Activated naive CD4-positive, alpha-beta T cell treated with anti-CD3 and anti-CD28 coated beads, Interleukin-2, amount 50 U/mL, for 16 hours (primary cell): ENCODE measurements at places on chromosomes 12 and 14.

DNA sequence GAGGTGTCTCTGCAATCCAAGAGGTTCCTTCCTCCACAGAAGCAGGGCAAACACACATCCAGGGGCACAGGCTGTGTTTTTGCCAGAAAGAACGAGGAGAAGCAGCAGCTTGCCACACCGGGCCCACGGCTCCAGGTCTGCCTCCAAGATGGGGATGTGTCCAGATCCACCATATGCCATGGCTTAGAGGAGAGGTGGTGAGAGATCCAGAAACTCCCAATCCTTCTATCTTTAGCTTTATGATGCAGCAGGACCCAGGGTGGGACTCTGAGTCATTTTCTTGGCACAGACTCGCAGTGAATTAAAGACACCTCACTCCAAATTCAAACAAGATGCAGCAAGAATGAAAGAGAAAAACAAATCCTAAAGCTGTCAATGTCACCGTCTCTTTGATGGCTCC is 481.4 kb upstream of the TMEM132C start:
- no peak for DNase-seq

DNA sequence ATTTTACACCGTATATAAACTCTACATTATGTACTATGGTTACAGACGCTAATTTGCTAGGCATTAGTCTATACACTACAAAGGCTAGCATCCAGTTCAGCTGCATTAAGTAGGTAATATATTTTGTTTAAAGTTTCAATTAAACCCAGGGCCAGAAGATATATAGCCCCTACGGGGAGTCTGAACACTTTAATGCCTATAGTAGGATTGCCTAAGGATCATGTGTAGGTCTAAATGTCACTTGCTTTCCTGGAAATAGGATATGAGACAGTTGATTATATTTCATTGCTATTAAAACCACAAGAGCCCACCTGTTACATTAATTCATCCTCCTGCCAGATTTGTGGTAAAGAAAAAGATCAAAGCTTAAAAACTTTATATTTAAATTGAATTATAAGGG is 286.9 kb downstream of the TMTC2 start:
- DNase-seq: no peak

DNA sequence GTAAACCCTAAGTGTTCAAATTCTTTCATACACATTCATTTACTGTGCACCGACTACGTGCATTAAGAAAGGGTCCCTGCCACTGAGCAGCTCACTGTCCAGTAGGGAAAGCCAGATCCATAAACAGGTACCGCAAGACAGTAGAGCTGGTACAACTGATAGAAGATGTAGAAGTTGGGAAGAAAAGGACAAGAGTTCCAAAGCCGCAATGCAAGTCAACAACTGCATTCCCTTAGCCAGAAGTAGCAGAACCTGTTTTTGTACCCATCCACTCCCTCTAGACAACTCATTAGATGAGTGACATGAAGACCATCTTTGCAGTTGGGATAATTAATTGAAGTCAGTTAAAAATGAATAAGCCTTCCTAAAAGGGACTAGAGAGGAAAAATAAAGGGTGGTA is 1.3 kb downstream of the SENP1 start:
- no peak for DNase-seq

- DNase-seq: no peak
Measured at GRCh38 chr12:90543841-90544240, 411.1 kb downstream of the CCER1 start.

GRCh38 chr14:71652368-71652767 is 279.9 kb upstream of the RGS6 start:
- no peak for DNase-seq

GRCh38 chr12:49707812-49708147 is 575 bp upstream of the FMNL3 start:
- no peak for DNase-seq

DNA sequence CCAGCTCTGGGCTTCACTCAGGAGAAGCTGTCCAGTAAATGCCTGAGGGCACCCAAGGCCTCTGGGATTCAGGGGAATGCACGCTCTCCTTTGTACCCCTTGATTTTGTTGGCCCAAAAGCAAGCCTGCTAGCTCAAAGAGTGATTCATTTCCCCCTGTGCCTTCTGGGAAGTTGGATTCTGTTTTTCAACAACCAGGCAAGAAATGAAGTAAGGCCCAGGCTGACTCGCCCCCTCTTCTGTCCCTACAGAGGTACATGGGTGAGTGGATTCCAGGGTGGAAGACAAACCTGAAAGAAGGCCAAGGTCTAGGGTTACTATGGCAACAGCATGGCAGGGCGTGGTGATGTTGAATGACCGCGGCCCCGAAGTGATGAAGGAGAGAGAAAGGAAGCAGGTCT is 9.3 kb upstream of the SERPINA5 start:
- no peak for DNase-seq

DNA sequence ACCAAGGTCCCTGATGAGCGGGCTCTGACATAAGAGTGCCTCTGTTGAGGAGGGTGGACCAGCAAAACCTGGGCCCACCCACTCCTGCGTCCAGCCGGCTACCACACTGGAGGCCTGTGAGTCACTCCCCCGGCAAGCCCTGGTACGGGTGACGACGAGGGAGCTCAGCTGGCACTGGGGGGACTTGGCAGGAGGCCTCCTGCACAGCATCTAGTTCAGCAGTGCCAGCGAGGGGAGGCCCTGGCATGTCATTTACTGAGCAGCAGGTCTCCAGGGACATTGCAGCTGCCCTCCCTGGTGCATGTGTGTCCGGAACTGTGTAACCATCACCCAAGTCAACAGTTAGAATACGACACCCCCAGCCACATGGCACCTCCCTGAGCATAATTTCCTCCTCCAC is 24.4 kb downstream of the CD9 start:
- no peak for DNase-seq

- DNase-seq: no peak
Measured at GRCh38 chr14:36238666-36239363, 62.3 kb upstream of the PTCSC3 start.

DNA sequence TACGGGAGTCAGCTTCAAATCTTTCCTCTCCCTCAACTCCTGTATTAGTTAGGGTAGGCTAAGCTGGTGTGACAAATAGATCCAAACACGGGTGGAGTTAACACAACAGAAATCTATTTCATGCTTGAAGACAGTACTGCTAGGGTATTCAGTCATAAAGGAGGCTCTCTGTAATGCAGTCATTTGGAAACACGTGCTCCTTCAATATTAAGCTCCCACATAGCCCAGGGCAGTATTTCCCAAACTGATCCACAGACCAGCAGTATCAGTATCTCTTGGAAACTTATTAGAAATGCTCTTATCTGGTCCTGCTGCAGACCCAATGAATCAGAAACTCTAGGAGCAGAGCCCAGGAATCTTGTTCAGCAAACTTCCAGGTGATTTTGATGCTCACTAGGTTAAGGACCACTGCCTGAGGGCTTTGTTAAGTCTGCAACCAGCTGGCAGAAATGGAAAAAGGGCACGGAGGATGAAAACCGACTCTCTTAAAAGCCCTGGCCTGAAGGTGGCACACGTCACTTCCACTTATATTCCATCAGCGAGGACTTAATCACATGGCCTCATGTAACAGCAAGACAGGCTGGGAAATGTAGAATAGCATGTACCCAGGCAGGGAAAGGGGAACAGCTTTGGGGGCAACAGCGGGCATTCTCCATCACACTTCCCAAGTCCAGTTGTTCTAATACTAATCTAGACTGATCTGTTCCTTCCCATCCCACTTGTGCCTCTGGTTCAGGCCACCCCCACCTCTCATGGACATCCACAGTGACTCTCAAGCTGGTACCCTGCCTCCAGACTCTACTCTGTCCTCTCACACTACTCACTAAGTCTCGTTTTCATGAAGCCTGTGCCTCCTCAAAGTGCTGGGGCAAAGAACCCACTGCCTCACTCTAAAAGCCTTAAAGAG is 38.2 kb upstream of the RIC8B start:
- DNase-seq: no peak

DNA sequence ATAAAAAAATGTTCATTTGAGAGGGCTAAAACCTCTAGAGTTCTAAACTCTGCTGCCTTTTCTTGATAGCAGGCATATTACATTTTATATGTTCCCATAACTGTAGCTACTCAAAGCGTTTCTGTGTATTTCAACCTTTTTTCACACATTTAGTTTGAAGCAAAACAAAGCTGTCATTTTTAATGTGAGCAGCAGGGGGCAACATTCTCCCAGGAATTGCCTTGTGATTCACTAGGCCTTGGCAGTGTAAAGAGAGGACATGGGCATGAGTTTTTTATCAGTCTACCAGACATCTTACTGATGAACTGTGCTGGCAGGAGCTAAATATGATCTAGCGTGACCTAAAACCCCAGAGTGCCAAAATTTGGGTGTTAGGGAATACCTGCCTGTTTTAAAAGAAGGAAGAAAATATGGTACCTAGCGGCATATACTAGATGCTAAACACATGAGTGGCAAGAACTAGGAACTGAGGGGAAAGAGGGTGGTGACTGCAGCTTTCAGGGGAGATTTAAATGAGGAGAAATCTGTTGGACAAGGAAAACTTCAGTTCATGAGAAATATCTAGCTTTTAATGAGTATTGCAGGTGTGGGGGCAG is 65.3 kb downstream of the IFT43 start:
- peak; percentile 49 for DNase-seq

DNA sequence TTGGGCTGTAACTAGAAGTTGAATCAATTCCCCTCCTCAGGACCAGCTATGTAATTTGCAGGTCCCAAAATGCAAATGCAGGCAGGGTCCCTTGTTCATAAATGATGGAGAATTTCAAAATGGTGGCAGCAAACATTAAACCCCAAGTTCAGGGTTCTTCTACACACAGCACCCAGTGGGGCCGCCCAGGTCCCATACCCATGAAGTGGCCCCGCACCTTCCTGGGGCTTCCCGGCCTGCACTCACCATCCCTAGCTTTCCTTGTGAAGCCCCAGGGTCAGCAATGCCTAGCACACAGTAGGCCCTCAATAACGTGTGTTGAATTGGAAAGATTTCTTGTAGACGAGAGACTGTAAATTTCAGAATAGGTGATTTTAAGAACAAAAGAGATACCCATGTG is 76.0 kb downstream of the NTF3 start:
- DNase-seq: no peak

DNA sequence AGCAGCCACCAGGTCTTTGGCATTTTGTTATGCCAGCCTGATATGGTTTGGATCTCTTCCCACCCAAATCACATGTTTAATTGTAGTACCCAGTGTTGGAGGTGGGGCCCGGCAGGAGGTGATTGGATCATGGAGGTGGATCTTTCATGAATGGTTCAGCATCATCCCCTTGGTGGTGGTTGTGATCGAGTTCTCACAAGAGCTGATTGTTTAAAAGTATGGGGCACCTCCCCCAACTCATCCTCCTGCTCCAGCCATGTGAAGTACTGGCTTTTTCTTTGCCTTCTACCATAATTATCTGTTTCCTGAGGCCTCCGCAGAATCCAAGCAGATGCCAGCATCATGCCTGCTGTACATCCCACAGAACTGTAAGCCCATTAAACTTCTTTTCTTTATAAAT is 12.8 kb upstream of the PRKD1 start:
- no peak for DNase-seq

- DNase-seq: no peak
Measured at GRCh38 chr14:20578784-20579502, 8.9 kb downstream of the RNASE11 start.

- DNase-seq: no peak
Measured at GRCh38 chr14:85198001-85198400, 331.9 kb upstream of the FLRT2 start.

DNA sequence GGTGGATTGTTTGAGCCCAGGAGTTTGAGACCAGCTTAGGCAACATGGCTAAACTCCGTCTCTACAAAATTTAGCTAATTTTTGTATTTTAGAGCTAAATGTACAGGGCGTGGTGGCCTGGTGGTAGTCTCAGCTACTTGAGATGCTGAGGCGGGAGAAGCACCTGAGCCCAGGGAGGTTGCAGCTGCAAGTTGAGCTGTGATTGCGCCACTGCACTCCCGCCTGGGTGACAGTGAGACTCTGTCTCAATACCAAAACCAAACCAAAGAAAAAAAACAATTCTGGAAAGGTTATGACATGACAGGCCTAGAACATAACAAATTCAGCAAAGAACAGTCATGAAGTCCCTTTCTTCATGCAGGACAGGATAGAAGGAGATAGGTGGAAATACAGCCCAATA is 25.7 kb downstream of the WDR89 start:
- no peak for DNase-seq
